ENCODE measurements at places on chromosomes 1 and 21.

DNA sequence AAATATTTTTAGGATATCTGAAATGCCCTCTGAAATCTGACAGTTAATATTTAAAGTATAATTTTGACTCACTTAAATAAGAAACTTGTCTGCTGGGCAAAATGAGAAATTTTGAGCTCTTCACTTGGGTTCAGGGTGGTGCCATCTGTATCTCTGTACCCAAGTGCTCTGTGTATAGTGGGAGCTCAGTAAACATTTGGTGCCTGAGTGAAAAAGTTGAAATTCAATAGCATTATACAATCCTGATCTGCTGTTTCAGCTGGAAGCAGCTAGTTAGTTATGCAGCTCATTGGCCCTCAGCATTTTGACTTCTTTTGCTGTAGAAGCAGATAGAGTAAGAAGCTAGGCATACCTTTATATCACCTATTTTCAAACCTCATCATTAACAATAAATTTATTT lies 73.3 kb downstream of the RPE65 start:
- no peak for DNase-seq

DNA sequence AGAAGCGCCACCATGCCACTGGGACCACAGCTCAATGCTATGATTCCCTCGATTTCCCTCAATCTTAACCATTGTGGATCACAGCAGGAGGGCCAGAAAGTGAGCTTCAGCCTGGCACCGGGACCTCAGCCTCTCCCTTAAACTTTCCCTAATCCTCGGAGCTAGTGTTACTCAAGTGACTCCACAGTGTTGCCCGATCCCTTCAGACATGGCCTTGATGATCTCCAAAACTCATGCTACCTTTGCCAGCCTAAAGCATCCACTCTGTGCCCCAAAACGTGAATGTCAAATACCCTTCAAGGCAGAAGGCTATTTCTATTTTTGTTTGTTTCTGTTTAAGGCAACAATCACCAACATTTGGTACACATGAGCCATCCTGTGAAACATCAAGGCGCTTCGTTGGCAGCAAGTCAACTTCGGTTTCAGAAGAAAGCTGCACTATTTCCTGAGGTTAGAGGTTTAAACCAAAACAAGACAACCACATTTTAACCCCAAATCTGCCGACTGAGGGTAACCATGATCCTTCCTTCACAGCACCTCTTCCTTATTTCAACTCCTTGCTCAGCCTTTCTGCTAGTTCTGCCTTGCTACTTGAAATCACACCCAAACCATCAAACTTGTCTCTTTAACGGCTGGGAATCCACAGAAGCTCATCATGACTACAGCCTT lies 94.4 kb upstream of the KRTAP19-8 start:
- no peak for DNase-seq

DNA sequence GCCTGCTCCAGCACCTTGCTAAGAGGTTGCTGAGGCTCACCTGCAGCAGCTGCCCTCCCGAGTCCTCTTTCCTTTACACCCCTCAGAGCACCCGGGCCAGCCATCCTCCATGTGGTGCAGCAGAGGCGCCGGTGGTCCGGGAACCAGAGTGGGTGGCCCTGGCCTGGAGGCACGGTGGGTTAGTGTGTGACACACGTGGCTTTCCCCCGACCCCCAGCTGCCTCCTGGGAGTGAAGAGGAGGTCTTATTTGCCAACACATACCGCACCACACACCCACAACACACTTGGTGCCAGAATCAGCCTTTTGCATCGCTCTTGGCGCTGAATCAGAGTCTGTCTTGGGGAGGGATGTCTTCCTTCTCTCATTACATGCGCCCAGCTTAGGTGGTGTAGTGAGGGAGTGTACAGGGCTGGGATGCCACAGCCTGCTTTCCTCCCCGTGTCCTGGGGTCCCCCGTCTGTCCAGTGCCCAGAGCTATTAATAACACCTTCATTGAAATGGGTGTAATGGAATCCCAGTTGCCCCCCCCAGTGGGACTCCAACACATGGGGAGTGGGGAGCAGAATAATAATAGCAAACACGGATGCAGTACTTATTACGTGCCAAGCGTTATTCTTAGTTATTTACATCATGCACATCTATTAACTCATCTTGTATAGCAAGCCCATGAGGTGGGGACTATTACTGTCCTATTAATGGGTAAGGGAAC lies 38.2 kb downstream of the MAPKAPK2 start:
- DNase-seq, result no peak

GRCh38 chr1:230892018-230892491 lies 23.7 kb upstream of the C1orf198 start:
- no peak for DNase-seq

- DNase-seq, result peak; percentile 86
Observed at GRCh38 chr1:100354971-100355394, 2.7 kb downstream of the CDC14A start.

GRCh38 chr1:21368515-21369289 lies 71.2 kb upstream of the NBPF3 start:
- peak; percentile 47 for DNase-seq

GRCh38 chr1:94068096-94068998 lies 52.6 kb downstream of the ABCA4 start:
- no peak for DNase-seq

- no peak for DNase-seq
Observed at GRCh38 chr1:243844186-243844585, 5.9 kb downstream of the AKT3 start.

DNA sequence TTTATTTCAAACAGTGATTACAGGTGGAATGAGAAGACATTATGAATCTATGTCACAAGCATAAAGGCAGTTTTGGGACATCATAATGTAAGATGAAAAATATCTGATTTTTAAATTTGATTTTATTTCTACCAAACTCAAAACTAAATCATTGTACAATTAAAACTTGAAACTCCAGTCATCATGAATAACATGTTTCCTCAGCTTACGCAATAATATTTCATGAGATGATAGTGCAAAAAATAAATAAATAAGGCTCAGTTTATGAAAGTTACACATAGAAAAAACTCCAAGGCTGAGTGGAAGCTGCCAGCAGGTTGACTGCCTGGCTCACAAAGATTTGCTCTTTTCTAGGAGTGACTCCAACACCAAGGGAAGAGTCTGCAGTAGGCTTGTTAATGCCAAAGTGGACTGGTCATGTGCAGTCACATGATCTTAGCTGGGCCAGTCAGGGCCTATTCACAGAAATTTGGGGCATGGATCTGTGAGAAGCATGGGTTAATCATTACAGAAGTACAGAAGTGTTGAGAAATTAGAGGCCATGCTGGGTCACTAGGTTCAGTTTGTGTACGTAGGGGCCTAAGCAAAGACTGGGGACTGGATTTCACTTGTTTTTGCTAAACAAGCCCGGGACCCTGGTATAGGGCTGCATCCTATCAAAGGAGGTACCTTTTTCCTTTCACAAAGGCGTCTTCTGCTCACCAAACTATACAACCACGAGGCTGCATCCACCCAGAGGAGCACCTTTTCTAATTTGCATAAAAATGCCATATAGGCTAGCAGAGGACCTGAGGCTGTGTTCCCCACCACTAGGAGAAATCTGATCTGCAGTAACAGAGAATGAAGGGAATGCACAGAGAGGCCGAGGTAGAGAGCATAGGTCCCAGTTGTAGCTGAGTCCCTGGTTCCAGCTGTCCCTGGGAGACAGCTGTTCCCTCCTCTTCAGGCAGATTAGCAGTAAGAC lies 4.9 kb upstream of the ABCA4 start:
- no peak for DNase-seq

DNA sequence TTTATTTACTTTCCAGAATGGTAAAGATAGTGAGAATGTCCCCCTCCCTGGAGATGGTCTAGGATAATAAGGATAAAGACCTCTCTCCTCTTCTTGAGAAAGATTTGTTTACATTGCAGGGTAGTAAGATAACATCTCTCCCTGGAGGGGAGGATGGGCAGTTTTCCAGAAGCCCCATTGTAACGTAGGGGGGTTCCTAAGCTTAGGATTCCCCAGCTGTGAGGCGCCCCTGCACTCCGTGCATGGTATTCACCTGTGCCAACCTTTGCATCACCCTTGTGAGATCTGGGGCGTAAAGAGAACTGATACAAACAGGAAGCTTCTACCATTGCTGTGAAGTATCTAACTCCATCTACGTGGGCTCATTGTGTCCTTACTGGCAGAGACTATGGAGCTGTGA lies 148.7 kb upstream of the DNAH14 start:
- no peak for DNase-seq

- peak; percentile 22 for DNase-seq
Observed at GRCh38 chr1:86247597-86248279, 91.2 kb upstream of the COL24A1 start.

DNA sequence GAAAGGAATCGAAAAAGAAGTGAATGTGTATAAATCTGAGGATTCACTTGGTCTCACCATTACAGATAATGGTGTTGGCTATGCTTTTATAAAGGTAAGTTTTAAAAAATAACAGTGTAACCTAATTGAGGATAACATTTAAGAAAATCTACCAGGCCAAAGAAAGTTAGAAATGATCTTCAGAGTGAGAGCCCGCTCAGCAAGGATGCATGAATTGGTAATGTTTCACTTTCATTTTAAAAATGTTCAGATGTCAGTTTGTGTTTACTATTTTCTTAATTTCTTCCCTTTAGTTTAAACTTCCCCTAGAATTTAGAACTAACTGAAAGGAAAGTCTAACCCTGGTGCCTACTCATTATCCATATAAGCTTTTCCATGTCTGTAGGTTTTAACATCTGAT lies 35.0 kb downstream of the GIPC2 start:
- DNase-seq, result no peak

GRCh38 chr1:156815307-156815826 lies 1.3 kb downstream of the SH2D2A start:
- DNase-seq, result no peak

- DNase-seq, result no peak
Observed at GRCh38 chr1:18963968-18964367, 7.5 kb upstream of the IFFO2 start.

DNA sequence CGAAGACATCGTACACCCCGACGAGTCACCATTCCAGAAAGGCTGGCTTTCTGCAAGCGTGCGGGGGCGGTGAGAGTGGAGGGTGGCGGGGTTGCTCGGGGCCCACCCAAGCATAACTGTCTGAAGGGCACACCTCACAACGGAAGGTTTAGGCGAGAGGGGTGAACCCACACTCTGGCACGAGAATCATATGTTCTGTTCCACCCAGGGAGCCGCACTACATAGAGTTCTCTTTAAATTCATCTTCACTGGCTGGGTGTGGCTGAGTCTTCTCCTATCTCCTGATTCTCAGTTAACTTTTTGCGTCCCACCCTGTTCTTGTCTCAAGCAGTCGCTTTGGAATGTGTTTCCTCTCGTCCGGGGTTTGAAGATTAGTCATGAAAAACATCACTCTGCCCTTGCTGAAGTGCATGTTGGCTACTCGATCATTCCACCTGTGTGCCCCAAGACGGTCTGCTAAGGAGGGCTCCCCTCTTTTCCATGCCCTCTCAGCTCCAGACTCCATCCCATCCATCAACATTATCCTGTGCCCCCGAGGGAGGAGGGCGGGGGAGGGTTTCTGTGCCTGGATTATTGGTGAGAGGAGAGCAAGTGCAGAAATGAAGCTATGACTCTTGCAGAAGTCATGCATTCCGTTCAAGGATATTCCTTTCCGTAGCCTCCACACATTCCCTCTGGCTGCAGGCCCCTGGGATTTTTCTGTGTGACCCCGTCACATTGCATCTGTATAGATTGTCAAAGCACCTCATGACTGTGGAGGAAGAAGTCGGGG lies 53.5 kb upstream of the CD34 start:
- DNase-seq, result no peak

- DNase-seq, result no peak
Observed at GRCh38 chr1:64891448-64891825, 74.9 kb downstream of the JAK1 start.

DNA sequence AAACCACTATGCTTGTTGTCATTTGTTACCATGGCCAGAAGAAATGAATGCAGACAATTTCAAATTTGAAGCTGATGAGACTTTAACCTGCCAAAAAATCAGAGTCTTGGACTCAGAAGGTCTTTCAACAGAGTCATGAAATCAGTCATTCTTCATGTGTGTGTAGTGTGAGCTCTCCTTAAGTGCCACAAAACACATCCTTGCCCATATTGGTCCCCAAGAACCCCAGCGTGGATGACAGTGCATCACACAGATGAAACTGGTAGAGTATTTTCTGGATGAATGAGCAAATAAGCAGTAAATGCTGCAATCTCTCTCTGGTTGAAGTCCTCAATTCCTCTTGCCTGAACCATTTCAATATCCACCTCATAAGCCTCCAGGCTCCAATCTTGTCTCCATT lies 28.7 kb upstream of the ETS2 start:
- DNase-seq, result no peak

DNA sequence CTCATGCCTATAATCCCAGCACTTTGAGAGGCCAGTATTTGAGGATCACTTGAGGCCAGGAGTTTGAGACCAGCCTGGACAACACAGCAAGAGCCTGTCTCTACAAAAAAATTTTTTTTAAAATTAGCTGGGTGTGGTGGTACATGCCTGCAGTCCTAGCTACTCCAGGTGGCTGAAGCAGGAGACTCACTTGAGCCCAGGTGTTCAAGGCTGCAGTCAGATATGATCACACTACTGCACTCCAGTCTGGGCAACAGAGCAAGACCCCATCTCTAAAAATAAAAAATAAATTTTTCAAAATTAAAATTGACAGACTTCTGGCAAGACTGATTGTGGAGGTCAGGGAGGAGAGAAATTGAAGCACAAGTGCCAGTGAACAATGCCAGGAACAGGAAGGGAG lies 60.8 kb downstream of the ST3GAL3 start:
- DNase-seq, result no peak

GRCh38 chr1:92877792-92878191 lies 46.0 kb downstream of the RPL5 start:
- no peak for DNase-seq

DNA sequence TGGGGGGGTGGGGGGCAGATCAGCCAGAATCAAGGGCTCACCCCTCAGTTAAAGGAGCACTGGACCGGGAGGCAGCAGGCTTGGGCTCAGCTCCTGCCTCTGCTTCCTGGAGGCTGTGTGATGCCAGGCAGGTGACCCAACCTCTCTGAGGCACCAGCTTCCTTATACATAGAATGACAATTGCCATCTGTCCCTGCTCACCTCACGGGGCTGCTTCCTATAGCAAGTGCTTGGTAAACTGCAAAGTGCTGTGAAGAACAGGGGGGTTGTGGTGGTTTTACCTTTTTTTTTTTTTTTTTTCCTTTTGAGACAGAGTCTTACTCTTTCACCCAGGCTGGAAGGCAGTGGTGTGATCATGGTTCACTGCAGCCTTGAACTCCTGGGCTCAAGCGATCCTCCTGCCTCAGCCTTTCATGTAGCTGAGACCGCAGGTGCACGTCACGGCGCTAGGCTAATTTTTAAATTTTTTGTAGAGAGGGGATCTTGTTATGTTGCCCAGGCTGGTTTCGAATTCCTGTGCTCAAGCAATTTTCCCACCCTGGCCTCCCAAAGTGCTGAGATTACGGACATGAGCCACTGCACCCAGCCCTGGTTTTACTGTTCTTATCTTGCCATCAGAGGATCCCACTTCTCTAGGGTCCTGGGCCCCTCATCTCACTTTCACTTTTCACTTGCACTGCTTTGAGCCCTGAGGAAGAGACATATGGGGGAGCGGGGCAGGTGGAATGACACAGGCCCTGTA lies 11.6 kb downstream of the KCNQ4 start:
- no peak for DNase-seq

- DNase-seq, result no peak
Observed at GRCh38 chr1:153475282-153475681, 14.8 kb upstream of the S100A7 start.

GRCh38 chr1:109959974-109960744 lies 24.4 kb upstream of the AHCYL1 start:
- peak; percentile 31 for DNase-seq

All from DMS79 (cell line).